ENCODE measurements at places on chromosomes 2 and 18.

GRCh38 chr2:224832207-224832606 lies 116.0 kb upstream of the CCDC195 start:
- DNase-seq = no peak

DNA sequence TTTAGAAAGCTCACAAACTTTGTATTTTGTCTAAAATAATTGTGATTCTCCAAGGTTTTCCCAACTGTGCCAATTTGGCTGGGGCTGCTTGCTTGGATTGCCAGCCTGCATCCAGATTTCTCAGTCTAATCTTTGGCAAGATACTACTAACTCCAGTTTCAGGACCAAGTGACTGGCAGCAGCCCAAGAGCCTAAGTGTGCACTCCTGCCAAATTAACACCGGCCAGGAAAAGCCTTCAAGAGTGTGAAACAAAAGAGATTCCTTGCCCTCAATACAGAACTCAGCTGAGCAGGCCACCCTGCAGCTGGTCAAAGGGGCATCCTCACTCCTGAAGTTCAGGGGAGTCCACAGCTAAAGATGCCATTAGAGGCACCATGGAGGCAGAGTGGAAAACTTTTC lies 589.0 kb upstream of the ACVR2A start:
- no peak for DNase-seq

- DNase-seq = no peak
These were observed 3.7 kb upstream of the TUBA4B start for GRCh38 chr2:219249203-219249980.

DNA sequence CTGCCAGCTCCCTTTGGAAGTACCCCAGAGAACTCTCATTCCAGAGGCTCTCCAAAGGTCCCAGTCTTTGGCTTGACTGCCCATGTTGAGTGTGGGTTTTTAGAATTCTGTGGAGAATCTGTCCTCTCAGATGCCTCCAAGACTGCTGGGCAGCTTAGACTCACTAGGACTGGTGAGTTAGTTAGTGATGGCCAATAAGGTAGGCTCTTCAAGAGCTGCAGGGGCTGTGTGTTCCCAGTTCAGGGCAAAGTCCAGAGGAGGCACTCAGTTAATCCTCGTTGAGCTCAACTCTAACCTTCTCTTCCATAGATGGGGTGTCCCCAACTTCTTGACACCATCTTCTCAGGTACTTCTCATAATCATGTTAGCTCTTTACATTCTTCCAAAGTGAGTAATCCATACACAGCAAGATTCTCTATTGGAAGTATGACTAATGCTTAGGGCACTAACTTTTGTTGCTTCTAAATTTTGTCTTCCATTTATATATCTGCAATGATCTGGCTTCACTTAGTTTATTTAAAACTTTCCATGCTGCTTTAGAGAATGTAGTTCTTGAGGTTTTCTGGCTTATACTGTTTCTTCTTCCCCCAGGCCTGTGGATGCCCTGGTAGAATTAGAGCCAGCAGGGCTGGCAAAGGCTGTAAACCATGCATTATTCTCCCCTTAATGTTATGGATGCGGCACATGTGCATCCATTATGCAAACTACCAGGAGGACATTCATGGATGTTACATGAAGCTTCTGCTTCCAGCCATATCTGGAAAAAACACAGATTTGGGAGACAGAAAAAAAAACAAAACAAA lies 88.9 kb downstream of the POLE4 start:
- no peak for DNase-seq

- no peak for DNase-seq
These were observed 84.0 kb upstream of the HAAO start for GRCh38 chr2:42876326-42876751.

DNA sequence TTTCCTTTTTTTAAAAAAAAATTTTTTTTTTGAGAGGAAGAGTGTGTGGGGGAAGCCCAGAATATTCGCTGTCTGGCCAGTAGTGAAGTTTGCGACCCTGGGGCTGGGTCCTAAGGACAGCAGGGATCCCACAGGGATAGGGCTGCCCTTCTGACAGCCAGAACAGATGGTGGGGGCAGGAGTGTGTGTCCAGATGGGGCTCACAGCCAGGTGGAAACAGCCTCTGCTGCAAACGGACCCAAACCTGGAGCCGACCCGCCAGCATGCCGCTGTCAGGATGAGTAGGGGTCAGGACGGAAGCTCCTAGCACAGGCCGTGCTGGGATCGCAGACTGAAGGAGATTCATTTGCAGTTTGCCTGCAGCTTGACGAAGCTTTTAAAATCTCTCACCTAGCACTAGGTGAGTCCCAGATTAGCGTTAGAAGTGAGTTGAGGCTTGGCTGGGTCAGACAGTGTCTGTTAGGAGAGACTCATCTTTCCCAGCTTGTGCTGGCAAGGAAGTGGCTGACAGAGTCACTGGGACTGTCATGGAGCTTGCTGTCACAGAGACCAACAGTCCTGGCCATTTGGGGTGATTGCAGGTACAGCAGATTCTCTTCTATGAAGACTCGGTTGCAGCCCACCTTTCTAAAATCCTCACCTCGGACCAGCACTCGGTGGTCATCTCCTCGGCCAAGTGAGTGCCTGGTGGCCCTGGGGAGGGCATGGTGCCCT lies 93.4 kb downstream of the DGKD start:
- no peak for DNase-seq
